Activated CD4-positive, alpha-beta T cell treated with anti-CD3 and anti-CD28 coated beads, Interleukin-2, amount 50 U/mL, for 24 hours (primary cell): ENCODE measurements at places on chromosomes 7 and 10.
A peak's percentile ranks its signal among the peaks of the same experiment; 100 is the strongest.

DNA sequence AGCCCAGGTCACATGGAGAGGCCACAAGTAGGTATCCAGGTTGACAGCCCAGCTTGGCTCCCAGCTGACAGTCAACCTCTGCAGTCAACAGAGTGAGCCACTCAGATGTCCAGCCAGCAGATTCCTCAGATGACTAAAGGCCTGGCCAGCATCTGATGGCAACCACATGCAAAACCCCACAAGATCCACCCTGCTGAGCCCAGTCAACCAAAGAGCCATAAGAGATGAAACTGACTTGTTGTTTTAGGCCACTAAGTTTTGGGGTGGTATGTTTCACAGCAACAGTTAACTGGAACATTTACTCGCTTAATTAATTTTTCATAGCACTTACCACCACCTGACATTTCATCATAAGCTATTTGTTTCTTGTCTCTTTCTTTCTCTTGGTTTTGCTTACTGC is 107.3 kb upstream of the KDM7A start:
- no peak for DNase-seq

GRCh38 chr10:77637532-77638320 is at the start of gene KCNMA1:
Gene KCNMA1, minus strand, starts transcription at chr10:77637808.
- no peak for DNase-seq

DNA sequence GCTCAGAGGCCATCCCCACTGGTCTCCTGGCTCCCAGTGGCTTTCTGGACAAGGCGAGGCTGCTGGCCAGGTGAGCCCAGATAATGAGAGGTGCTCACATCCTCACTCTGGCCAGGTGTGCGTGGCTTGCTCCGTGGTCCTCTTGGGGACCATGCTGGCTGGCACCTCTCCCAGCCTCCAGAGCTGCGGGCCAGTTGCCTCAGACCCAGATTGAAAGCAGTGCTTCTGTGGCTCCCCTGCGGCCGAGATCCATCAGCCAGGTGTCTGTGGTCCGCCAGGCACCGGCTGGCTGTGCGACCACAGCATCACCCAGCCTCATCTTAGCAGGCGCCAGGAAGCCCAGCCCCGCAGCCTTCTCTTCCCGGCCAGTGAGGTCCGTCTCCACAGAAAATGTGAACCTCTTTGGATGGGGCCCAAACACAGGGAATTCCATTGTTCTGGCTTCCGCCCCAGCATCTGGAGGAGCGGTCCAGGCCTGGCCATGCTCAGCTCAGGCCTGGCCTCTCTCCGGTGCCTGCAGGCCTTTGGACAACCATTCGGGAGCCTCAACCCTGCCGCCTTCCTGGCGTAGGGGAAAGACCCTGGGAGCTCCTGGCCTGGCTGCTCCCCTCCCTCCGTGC is 5.2 kb upstream of the TTYH3 start:
- DNase-seq = no peak

DNA sequence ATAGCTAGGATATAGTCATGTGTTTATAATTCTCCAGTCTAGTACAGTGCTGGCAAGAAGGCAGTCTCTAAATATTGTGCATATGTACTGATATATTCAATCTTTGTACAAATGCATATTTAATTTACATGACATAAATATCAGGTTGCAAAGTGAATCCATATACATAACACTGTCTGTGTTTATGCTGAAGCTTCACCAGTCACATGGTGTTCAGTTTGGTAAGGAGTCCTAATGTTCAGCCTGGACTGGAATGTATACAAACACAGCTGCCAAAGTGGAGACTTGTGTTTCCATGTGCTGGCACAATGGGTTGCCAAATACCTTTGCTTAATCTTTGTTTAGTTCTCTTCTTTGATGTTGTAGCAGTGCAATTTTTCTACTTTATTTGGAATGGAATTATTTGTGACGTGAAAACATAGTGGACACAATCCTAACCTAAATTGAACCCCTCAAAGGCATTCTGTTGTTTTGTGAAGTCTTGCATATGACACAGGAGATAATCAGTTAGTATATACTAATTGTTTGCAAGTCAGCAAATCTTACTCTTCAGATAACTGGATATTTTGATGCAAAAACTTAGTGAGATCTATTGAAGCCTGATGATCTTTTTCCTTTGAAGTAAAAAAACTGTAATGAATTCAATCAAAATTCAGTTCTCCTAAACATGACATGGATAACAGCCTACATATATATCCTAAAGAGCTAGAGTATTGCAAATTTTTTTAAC is 17.3 kb upstream of the ARL4A start:
- no peak for DNase-seq

- DNase-seq = no peak
Measured at GRCh38 chr7:73974101-73974947, 53.6 kb upstream of the ELN start.

DNA sequence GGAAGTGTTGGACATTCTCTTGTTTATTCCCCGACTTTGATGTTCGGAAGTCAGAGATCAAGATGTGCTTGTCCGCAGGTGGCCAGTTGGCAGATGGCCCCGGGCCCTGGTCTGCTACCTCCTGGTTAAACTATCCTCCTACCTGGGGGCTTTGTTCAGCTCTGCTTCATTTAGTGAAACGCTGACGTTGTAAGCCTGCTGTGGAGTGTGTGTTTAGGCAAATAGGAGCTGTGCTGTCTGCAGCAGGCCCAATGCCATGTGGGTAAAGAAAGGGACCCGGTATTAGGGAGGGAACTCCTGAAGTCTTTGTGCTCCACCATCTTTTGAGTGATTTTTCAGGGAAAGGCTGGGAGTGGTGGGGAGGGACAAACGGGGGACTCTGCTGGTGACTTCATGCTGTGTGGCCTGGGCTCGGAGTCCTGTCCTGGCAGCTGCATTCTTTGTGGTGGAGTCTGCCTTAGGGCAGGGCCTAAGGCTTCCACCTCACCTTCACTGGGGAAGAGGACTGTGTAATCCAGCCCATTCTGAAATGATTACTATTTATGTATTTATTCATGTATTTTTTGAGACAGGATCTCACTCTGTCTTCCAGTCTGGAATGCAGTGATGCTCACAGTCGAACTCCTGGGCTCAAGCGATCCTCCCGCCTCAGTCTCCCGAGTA is 171.1 kb upstream of the KLF6 start:
- no peak for DNase-seq

GRCh38 chr10:9545073-9545472 is 1472.6 kb upstream of the CELF2 start:
- no peak for DNase-seq

DNA sequence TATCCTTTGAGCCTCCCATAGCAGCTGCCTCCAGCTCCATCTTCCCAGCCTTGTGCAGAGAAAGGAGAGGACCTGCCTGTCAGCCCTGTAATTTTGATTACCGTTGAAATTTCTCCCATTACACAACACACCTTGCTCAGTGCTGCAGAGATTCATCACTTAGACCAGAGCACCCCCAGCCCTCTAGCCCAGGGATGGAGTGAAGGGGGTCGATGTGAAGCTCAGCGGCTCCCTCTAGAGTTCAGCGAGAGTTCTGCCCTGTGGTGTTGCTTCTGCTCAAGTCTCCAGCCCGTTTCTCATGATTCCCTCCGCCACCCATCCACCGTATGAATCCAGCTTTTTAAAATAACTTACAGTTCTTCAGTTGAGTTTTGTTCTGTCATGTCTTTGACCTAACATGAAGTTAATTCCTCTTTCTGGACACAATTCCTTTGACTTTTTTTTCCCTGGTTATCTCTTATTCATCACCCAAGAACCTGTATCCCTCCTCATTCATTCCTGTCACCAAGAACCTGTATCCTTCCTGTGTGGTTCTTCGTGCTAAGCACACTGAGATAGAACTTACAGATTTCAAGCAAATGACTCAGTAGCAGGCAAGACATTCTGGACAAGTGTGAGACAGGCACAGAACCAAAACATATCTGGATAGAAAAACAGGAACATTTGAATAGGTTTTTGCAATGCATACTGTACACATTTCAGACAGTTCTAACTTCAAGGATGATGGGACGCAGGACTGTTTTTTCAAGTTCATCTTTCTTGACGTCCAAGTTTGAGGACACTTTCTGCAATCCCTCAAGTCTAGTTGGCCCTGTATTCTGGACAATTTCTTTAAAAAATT is 35.0 kb upstream of the ZNF32 start:
- DNase-seq = no peak

DNA sequence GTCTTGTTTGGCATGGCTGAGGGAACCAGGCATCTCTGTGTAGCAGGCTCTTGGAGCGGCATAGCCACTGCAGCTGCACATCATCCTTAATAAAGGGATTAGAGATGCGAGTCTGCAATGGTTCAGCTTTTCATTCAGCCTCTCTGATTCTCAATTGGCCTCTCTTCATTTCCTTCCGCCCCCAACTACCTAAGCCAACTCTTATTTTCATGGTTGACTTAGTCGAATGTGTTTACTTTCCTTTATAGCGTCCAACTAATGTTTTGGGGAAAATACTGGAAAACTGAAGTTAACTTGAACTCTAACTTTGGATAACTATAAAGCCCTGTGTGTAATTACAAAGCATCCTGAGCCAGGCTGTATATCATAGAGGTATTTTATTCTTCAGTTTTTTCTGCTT is 202.2 kb upstream of the KIAA1217 start:
- no peak for DNase-seq

- no peak for DNase-seq
Measured at GRCh38 chr10:34824870-34825269, 9.8 kb upstream of the PARD3 start.

DNA sequence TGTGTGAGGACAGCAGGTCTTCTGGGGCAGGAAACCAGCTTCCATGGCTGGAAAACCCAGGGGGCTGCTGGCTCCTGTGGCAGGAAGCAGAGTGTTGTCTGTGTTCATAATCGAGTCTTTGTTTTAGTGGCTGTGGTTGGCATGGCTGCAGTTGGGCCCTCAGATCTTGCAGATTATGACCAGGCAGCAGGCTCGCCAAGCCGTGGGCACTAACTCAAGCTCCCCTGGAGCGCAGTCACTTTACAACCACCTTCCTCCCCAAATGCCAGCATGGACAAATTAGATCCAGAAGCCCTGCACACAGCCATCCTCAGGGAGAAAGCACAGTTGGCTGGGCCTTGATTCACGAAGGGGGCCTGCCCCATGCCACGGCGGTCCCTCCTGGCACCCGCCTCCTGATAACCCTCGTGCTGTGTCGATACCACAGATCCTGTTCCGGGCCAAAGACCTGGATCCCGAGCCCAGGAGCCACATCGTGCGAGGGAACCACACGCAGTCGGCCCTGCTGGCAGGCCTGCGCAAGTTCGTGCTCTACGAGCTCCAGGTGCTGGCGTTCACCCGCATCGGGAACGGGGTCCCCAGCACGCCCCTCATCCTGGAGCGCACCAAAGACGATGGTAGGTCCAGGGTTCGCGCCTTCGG is 552.5 kb upstream of the FOXK1 start:
- no peak for DNase-seq

DNA sequence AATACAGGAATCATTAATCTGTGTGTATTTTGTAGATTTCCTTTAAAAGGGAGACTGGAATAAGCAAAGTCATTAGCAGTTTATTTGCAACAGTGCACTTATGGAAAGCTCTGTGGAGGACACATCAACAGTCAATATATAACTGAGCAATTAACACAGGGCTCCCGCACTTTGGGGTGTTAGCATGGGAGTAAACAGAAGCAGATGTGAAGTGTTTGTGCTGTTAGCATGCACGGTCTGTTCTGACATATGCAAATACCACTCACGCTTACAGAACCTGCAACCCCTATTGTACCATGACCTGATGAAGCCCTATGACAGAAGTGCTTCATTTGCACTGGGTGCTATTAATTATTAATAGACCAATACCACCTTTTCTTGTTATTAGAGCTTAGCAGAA is 118.9 kb downstream of the PPP1R3A start:
- DNase-seq = no peak

- DNase-seq = no peak
Measured at GRCh38 chr7:12705878-12706277, 18.4 kb downstream of the ARL4A start.

GRCh38 chr10:17354781-17355180 is 99.6 kb downstream of the ST8SIA6 start:
- no peak for DNase-seq

DNA sequence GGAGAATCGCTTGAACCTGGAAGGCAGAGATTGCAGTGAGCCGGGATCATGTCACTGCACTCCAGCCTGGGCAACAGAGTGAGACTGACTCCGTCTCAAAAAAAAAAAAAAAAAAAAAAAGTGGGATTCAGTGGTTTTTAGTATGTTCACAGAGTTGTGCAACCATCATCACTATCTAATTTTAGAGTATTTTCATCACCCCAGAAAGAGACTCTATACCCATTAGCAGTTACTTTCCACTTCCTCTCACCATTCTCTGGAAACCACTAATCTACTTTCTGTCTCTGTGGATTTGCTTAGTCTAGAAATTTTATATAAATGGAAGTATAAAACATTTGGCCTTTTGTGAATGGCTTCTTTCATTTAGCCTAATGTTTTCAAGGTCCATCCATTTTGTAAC is 113.4 kb downstream of the ST7 start:
- DNase-seq = no peak

DNA sequence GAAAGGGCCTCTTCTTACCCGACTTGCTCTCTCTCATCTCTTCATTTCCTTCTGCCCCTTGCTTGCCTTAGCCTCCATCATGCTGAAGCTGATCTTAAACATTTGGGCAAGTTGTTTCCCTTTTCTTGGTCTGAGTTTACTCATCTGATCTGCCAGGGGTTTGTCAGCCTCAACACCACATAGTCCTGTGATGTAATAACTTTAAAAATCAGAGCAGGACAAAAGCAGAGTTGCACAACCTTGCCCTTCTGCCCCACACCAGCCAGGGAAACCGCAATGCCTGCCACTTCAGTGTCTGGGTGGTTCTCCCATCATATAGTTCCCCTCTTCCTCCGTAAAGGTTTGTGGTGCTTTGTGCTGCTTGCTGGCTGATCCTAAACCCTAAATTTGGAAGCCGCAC is 9.9 kb upstream of the LIPM start:
- DNase-seq = no peak

GRCh38 chr10:3071405-3072198 is 4.3 kb downstream of the PFKP start:
- peak; percentile 46 for DNase-seq

GRCh38 chr10:33252324-33252723 is 82.1 kb downstream of the NRP1 start:
- no peak for DNase-seq

DNA sequence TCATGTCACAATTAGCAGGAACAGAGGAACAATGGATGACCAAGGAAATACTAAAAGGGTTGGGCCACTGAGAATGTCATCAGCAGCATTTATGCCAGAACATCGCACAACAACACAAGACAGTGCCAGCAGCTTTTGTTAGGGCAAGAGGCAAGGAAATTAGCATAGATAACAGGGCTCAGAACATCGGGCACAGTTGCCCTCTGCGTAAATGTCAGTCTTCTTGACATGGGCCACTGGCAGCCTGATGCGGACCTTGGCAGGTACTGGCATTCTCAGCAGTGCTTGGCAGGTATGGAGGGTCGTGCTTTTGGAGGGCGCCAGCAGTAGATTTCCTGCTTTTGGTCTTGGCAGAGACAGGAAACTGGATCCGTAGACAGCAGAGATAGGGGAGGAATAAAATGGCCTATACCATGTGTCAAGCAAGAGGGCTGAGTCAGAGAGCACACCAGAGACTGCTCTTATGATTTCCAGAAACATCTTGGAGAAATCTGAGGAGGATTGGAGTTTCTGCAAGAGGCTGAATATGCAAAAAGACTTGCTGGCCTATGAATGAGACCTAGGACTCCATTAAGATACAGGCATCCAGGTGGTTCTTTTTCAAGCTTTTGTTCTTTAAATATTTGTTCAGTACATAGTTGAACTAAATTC is 371.5 kb upstream of the MTPN start:
- DNase-seq = no peak

GRCh38 chr7:79730971-79731370 is 277.5 kb upstream of the MAGI2 start:
- no peak for DNase-seq

GRCh38 chr10:76440426-76440825 is 1009.0 kb downstream of the LRMDA start:
- no peak for DNase-seq

GRCh38 chr7:157404845-157405481 is 68.2 kb downstream of the DNAJB6 start:
- no peak for DNase-seq
